ENCODE measurements at places on chromosomes 13 and 19.

- DNase-seq, result no peak
- H3K27ac ChIP-seq, result no peak overlapping the region
- no peaks in the 10 kb centered on the region for H3K36me3 ChIP-seq
- H3K4me1 ChIP-seq, result peaks cover 6% of the 10 kb centered on the region
- peak overlapping the region; percentile 27 for H3K4me3 ChIP-seq
These were observed 320.8 kb upstream of the MAB21L1 start for GRCh38 chr13:35797244-35797643.

DNA sequence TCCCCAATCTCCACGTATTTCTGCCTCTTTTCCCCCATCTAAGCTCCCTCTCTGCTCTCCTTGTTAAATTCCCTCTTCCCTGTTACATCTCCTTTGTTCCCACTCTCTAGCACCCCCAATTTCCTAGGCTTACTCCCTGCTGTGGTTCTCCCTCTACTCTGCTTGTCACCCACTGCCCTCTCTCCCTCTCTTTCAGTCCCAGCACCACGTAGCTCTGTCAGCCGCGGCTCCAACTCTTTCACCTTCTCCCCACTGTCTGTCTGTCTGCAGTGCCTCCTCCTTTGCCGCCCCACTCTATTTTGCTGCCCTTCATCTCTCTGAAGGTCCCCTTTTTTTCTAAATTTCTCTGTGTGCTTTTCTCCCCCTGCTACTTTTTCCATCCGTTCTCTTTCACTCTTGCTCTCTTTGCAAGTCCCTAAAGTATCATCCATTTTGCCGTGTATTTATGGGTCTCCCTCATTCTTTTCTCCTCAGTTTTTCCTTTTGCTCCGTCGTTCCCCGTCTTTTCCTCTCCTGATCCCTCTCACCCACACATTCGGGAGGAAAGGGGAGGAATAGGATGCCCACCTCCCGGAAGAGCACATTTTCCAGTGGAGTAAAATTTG lies 937 bp downstream of the ZNF841 start:
- no peak overlapping the region for H3K27ac ChIP-seq
- H3K4me3 ChIP-seq, result peak overlapping the region; percentile 98
- H3K27me3 ChIP-seq, result no peaks in the 10 kb centered on the region
- H3K4me1 ChIP-seq, result no peaks in the 10 kb centered on the region

GRCh38 chr13:51733374-51734298 lies 70.3 kb downstream of the DHRS12 start:
- H3K27ac ChIP-seq, result peak overlapping the region; percentile 16
- no peak for DNase-seq
- H3K27me3 ChIP-seq, result no peaks in the 10 kb centered on the region
- no peaks in the 10 kb centered on the region for H3K4me1 ChIP-seq
- no peak overlapping the region for H3K4me3 ChIP-seq

- DNase-seq, result no peak
- no peaks in the 10 kb centered on the region for H3K4me1 ChIP-seq
- H3K36me3 ChIP-seq, result no peaks in the 10 kb centered on the region
- no peak overlapping the region for H3K27ac ChIP-seq
These were observed 54.7 kb downstream of the NFIC start for GRCh38 chr19:3420909-3421619.
